Adrenal gland (tissue), 19 donors: ENCODE measurements at places on chromosomes 12 and 14.

DNA sequence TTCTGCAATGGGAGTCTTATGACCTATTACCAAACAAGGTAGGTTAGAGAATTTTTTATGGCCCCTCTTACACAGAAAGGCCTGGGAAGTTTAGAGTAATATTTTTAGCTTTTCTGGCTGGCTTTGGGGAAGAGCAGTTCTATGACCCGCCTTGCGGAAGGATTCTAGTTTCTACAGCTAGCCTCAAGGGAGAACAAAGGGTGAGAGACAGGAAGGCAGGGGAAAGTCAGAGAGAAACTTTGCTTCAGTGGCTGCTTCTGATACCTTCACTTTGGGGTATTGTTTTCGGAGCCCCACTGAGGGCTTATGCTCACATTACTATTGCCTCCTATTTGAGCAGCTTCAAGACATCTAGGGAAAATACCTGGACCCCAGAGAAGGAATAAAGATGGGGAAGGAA is 80.7 kb upstream of the NUDT4 start:
- no peak overlapping the region for H3K27ac ChIP-seq
- DNase-seq, result no peak
- H3K4me3 ChIP-seq, result no peak overlapping the region
- no peaks in the 10 kb centered on the region for H3K36me3 ChIP-seq
- no peaks in the 10 kb centered on the region for H3K27me3 ChIP-seq

DNA sequence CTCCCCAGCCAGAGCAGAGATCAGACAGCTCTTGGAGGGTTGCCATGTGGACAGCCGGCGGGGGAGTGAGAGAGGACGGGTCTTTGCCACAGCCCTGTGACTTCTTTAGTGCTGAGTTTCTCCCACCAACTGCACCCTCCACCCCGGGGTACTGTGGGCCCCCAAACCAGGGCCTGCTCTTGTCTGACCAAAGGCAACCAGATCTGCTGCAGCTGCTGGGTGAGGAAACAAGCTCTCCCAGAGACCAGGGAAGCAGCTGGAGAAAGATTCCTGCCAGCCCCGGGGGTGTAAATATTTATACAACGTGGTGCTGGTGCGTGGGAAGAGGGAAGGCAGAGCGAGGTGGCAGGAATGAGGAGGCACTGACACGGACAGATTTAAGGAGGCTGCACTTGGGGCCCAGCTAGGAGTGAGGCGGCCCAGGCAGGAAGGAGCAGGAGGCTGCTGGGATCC is 14.3 kb upstream of the ZFP36L1 start:
- H3K36me3 ChIP-seq, result no peaks in the 10 kb centered on the region

DNA sequence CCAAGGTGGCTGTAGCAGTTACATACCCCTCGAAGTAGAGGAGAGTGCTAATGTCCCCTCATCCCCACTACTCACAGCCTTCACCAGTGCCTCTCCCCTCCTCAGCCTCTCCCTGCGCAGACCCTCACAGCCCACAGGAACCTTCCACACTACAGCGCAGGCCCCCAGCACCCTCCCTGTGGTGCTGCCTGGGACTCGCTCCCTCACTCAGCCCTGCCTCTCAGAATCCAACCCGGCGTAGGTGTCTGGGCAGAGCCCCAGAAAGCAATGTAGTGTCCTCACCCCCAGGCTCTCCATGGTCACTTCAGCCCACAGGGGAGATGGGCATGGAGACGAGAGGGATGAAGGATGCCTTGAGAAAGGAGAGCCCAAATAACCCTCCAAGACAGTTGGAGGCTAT is 10.9 kb upstream of the ZNF740 start:
- no peaks in the 10 kb centered on the region for H3K36me3 ChIP-seq
- DNase-seq, result no peak
- no peak overlapping the region for H3K4me3 ChIP-seq
- H3K27me3 ChIP-seq, result no peaks in the 10 kb centered on the region
- peaks cover 11% of the 10 kb centered on the region for H3K4me1 ChIP-seq
- no peak overlapping the region for H3K27ac ChIP-seq

DNA sequence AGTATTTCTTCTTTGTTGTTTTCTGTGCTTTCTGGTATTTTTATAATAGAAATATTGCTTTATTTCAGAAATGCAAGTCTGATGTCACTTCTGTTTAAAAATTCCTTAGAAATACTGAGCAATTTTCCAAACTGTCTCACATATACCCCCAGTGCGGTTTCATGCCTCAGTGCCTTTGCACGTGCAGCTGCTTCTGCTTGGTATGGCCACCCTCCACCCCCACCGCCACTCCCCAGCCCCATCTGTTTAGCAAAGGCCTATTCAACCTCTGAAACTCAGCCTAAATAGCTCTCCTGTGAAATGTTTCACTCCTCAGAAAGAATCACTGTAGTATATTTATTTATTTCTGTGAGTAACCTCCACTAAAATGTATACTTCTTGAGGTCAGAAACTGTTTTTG is 52.3 kb downstream of the PPM1H start:
- no peak overlapping the region for H3K27ac ChIP-seq
- no peaks in the 10 kb centered on the region for H3K4me1 ChIP-seq
- no peaks in the 10 kb centered on the region for H3K27me3 ChIP-seq
- no peaks in the 10 kb centered on the region for H3K36me3 ChIP-seq
- no peak overlapping the region for H3K4me3 ChIP-seq

DNA sequence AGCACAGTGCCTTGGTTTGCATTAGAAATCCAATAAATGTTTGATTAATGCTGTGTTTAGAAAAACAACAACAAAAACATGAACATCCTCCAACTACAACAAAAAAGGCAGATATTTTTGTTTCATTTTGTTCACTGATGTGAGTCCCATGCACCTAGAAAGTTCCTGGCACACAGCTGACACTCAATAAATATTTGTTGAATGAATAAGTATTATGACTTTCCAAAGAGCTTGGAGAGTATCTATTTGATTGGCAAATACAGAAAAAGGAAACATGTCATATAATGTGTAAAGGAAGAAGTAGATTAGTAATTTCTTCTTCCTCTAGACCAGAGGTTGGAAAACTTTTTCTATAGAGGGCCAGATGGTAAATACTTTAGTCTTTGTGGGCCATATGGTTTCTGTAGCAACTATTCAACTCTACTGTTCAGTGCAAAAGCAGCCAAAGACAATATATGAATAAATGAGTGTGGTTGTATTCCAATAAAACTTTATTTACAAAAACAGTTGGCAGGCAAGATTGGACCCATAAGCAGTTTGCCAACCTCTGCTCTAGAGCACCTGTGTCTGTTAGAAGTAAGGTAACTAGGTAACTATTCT is 312.3 kb upstream of the DIO2 start:
- H3K27ac ChIP-seq, result no peak overlapping the region
- no peak for DNase-seq
- H3K27me3 ChIP-seq, result no peaks in the 10 kb centered on the region
